ENCODE measurements at places on chromosomes 11 and 22.

DNA sequence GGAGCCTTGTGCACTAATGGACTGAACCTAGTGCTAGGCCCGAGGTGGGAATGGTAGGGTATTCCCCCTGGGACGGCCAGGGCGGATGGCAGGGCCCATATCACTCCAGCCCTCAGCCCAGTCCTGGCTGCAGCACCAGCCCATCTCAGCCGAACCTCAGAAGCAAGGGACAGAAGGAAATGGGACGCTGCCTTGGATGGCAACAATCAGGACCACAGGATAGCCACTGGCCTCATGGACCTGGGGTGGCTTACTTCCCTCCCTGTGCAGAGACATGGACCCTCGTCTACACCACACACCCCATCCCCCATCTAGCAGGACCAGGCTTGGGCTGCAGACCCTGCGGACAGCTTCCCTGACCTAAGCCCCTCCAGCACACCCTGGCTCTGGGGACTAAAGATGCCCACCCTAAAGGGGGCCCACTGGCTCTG, 24.1 kb downstream of the ARVCF start:
- no peak for DNase-seq

- DNase-seq = peak; percentile 64
Measured at GRCh38 chr22:30245985-30246813, at the start of gene LIF. TSS of gene LIF (minus strand) at chr22:30246759. CDS start at chr22:30246695, 64 bp downstream.

DNA sequence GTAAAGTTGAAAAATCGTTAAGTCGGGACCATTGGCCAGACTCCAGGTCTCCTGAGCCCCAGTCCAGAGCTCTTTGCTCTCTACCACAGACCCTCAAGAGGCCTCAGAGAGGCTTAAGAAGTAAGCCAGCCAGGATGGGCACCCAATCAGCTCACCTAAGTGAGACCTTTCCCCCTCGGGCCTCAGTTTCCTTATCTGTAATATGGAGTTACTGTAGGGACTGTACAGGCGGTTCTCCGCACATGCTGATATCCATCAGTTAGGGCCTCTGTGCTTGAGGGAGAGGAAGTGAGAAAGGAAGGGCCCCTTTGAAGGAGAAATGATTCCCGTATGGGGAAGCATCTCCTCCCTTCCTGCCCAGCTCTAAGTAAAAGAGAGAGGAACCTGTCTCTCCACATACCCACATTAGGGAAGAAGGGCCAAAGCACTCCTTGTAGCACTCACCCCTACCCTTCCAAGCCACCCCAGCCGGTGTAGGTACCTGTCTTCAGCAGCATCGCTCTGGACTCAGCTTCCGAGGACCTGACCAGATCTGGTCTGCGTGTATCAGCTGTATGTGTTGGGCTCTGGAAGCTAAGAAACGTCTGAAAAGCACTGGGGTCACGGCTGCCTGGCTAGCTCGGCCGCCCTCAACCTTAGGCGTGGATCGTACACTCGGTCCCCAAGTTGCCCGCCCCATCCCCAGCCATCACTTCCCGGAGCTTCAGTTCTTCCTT, 653 bp downstream of the NAGA start:
- no peak for DNase-seq

DNA sequence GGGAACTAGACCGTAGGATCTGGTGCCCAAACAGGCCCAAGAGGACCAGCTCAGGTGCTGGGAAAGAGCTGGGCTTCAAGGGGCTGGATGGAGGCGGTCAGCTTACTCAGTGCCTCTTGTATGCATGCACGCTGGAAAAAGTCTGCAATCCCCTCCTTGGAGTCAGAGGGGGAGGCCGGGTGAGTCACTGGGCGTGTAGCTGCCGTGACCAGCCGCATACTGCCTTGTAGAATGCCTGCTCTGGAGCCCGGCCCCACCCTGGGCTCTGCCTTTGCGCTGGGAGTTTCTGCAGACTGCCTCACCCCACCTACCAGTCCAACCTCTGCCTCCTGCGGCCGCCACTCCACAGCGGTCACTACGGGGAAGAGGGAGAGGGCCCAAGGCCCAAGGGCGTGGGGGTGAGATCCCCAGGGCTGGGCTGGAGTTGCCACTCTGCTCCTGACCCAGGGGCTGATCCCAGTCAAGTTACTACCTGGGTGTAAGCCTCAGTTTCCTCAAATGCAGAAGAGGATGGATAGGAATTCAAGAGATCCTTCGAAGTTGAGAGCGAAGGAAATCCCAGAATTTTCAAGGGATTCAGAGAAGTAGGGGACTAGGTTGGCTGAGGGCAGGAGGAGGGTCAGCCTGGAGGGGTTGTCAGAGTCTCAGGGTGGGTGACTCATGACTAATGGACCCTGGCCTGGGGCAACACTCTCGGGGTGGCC, 4.2 kb downstream of the MRGPRF start:
- peak; percentile 78 for DNase-seq

DNA sequence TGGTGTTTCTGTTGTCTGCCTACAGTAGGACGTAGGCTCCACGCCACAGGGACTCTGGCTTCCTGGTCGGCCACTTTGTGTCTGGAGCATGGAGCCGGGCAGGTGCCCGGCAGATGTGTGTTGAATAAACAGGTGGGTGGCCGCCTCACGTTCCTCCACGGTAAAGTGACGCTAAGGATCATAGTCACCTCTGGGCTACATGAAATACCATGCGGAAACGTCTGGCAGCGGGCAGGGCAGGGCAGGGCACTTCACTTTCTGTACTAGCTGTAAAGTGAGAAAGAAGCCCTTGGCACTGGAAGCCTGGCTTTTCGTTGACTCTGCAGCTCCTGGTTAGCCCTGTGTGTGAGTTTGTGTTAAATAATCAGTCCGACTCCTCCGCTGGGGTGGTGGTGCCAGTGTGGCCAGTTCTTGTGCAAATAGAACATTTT, 52.4 kb downstream of the MCM5 start:
- peak; percentile 88 for DNase-seq

GRCh38 chr11:30015725-30016412, 961 bp downstream of the KCNA4 start:
- DNase-seq = no peak

DNA sequence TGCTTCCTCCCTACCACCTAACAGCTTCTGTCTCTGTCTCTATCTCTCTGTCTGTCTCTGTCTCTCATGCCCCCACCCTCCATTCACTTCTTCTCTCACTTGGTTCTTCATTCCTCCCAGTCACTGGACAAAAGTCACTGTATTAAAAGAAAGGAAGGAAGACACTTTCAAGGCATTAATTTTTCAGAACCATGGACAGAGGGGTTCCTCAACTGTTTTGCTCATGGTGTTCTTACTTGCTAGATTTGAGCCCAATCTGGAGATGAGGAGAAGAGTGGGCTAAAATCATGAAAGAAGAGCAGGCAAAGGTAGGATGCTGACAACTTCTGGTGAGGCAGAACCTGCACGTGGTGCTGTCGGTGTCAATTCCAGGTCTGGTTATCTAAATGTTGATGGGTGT, 116.7 kb upstream of the LARGE1 start:
- no peak for DNase-seq

DNA sequence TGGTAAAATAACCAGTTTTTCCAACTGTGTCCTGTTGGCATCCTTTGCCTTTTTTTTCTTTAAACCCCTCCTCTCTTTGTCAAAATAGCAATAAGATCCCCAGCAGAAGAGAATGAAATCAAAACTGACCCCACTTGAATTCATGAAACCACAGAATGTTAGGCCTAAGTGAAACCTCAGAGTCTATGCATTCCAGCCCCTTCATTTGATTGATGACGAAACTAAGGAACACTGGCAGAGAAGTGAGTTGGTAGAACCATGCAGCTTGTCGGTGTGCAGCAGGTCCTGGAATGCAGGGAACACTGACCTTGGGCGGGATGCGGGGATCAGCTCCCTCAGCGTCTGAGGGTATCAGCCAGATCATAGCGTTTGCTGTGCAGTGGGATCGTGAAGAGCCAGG, 57.5 kb downstream of the GRK3 start:
- DNase-seq = no peak

- DNase-seq = no peak
Measured at GRCh38 chr22:30004101-30004500, 76.2 kb upstream of the HORMAD2 start.

- DNase-seq = no peak
Measured at GRCh38 chr22:29044657-29045176, 16.9 kb downstream of the C22orf31 start.

DNA sequence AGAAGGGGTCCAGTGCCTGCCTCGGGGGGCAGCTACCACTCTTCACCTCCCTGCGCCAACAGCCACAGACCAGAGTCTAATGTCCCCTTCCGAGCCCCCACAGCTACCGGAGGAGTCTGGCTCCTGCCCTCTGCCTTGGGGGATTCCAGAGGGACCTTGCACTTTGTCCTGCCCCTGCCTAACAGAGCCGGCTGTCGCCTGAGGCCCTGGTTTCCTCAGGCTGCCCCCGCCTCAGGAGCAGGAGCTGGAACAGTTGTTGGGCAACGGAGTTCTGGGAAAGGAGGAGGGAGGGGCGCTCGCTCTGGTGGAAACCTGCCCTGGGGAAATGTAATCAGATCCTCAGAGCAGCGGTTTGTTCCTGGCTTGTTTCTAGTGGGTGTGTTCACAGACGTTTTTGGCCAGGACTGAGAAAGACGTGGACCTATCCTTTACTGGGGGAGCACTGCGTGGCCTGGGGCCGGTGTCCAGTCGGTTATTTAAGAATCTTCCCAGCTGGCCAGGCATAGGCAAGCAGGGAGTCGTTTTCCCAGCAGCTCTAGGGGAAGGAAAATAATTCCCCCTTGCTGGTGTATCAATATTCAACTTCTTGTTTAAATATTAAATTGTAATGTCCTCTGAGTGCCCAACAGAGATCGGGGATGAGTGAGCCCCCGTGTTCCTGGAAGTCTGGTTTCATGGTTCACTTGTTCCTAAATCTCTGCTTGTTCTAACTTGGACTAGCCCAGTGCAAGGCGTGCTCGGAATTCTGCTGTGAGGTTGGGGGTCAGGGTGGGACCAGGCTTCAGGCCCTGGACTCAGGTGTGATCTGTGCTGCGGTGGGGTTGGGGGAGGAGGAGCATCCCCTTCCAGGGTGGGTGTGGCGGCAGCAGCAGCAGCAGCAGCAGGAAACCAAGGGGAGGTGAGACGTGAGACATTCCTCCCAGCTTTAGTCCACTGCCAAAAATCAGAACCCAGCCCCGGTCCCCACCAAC, 32.1 kb downstream of the A4GALT start:
- DNase-seq = peak; percentile 55

DNA sequence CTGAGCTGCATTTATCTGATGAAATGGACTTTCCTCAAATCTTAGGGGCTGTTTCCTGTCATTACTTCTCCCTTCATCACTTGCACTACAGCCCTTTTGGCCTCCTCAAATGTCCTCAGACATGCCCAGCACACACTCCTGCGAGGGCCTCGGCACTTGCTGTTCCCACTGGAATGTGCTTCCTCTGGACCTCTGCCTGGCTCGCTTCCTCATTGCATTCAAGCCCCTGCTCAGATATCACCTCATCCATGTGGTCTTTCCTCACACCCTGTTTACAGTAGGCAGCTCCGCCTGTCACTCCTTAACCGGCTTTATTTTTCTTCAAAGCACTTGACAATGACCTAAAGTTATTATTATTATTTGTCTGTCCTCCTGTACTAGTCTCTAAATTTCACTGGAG, 9.0 kb downstream of the NAT10 start:
- DNase-seq = no peak

DNA sequence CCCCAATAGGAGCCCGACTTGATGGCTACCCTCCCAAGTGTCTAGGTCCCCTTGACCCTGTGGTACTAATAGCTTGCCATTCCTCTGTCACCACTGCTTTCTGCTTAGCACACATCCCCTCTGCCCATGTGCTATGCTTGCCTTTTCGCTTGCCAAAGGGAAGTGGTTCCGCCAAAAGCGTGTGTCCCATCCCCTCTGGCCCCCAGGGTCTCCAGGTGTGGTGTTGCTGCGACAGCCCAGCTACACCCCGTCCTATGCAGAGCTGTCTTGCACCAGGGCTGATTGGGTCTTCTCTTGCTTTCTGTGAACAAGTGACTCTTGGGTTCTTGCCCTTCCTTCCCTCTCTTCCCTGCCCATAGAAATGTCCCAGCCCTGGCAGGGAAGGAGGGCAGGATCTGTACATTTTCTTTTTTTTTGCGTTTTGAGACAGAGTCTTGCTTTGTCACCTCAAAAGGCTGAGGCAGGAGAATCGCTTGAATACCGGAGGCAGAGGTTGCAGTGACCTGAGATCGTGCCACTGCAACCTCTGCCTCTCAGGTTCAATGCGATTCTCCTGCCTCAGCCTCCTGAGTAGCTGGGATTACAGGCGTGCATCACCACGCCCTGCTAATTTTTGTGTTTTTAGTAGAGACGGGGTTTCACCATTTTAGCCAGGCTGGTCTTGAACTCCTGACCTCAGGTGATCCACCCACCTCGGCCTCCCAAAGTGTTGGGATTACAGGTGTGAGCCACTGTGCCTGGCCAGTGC, 3.9 kb downstream of the TANGO2 start:
- DNase-seq = no peak

GRCh38 chr11:100031973-100032372, 655.1 kb upstream of the ARHGAP42 start:
- DNase-seq = no peak

DNA sequence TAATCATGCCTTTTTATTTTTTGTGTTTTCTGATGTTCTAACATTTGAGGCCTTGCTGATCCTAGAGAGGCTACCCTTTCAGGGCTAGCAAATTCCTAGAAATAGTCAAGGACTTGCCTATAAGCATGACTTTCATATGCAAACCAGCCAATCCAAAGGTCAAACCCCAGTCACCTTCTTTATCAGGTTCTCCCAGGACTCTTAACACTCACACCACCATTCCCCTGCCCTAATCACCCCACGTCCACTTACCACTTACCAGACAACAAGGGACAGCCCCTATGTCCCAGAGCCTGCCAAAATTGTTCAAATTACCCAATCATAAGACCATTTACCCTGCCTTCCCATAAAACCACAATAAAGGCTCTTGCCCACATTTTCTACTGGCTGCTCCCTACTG, 1339.8 kb downstream of the LRRC4C start:
- DNase-seq = no peak

DNA sequence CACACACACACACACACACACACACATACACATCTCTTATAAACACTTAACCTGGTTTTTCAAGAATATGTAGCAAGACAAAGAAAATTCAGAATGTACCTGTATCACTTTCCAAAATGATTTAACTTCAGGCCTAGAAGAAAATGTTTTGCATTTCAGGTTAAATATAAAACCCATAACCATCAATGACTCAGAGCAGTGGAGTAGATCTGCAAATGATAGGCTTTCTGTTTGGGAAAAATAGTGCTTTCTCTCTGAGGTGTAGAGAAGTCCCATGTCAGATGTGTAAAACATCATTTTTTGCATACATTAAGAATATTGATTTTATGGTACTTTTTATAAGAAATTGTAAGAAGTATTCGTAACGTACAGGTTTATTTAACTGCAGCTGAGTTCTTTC, 116.9 kb downstream of the STK33 start:
- no peak for DNase-seq
